ENCODE measurements at places on chromosomes 3 and 15.

GRCh38 chr15:49988766-49989165 is 130.3 kb downstream of the ATP8B4 start:
- DNase-seq, result no peak

- DNase-seq, result peak; percentile 9
Observed at GRCh38 chr3:118772547-118773011, 262.1 kb downstream of the IGSF11 start.

GRCh38 chr3:31307131-31307785 is 225.5 kb upstream of the STT3B start:
- no peak for DNase-seq

DNA sequence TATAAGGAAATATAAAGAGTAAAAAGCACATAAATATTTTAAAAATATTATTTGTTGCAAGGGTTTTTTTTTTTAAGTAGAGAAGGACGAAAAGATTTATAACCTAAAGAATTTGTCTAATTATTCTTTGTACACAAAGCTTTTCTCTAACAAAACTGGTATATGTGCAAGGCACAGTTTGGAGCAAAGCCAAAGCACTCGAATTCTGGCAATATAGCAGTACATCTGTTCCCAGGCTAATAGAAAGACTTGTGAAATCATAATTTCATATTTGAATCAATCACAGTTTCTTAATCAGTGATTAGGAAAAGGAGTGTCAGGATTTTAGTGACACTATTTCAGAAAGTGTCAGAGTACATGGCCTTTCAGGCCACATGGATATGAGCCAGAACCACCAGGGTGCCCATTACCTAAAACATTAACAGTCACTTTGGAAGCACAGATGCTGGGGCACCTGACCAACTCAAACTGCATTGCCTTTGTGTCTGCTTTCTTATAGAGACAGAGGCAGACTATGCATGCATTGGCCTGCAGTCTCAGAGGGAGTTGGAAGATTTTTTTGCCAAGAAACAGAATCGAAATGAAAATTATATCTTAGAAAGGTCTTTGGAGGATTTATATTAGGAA is 651.8 kb upstream of the SGO1 start:
- DNase-seq, result no peak

DNA sequence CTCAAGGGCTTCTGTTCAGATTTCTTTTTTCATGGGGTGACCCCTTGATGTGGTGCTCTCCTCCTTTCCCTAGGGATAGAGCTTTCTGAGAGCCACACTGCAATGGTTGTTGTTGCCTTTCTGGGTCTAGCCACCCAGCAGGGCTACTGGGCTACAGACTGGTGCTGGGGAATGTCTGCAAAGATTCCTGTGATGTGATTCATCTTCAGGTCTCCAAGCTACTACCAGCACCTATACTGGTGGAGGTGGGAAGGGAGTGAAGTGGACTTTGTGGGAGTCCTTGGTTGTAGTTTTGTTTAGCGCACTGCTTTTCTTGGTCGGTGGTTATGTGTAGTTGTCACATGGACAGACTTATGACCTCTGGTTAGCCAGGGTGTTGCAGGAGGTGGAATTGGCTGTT is 392.3 kb upstream of the CNTN6 start:
- DNase-seq, result no peak

- no peak for DNase-seq
Observed at GRCh38 chr15:32872621-32873283, 154.9 kb downstream of the GREM1 start.

DNA sequence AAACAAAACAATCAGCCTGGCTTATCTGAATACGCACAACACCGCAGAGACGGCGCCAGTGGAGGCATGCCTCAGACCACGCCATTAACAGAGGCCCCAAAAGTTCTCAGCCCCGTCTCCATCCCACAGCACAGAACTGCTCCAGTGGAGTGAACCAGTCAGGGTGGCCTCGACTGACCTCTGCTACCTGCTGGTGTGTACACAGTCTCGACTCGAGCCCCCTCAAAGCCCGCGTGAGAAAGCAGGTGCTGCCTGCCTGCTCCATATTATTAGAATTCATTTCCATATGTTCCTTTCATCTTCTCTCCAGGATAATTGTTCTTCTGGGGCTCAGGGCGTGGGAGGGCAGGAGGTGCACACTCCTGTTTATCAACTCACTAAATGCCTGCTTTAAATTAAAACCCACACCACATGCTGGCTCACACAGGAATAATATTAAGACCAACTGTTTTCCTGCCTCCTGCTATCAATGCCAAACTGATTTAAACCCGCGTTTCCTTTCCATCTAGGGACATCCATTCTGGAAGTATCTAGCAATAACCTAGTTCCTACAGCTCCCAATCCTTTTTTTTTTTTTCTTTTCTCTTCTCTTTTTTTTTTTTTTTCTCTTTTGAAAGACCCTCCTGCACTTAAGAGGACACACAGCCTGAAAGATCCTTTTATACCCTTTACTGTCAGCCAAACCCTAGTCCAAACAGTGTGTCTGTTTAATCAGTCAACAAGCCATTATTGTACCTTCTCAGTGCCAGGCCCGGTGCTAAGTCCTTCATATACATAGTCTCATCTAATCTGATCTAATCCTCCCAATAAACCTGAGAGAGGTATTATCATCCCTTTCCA is 101.2 kb downstream of the TLE3 start:
- DNase-seq, result no peak

DNA sequence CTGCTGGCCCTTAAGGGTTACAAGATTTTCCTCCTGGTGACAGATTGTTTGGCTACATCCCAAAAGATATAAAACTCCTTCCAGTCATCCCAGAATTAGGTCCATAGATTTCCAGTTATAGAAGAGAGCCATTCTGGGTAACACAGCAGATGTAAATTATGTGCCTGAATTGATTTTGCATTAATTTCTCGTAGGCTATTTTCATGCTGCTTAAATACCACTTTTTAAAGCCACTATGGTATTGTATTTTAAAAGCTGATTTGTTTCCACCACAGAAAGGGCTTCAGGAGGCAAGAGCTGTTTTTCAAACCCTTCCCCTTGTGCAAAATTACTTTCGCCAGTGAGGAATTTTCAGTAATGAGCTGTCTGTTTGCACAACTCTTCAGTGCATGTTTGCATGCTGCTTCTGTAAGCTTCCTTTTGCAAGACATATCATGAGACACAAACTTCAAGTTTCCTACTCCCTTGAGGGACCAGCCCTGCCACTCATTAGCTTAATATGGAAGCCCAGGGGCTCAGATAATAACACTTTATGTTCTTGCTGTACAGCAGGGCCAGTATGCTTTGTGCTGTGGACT is 105.4 kb upstream of the TNIK start:
- DNase-seq, result no peak

- DNase-seq, result no peak
Observed at GRCh38 chr3:61804782-61805181, 243.4 kb downstream of the PTPRG start.

DNA sequence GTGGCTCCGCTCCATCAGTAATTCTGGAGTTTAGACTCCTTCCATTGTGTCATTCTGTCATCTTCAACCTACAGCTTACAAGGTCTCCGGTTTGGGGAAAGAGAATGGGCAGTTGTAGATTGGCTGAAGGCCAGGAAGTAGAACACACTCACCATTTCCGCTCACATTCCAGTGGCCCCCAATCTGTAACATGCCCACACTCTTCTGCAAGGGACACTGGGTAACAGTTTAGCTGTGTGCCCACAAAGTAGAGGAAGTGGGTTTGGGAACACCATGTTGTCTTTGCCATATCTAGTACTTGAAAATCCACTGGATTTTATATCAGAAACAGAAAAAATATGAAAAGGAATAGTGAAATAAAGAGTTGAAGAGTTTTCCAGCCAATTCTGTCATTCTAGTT is 153.5 kb downstream of the SV2B start:
- no peak for DNase-seq

GRCh38 chr3:100517276-100517675 is 24.9 kb downstream of the TMEM45A start:
- DNase-seq, result no peak

- no peak for DNase-seq
Observed at GRCh38 chr3:118229196-118229595, 805.5 kb downstream of the IGSF11 start.

- DNase-seq, result peak; percentile 41
Observed at GRCh38 chr3:46504789-46505188, 7.0 kb downstream of the RTP3 start.

- DNase-seq, result no peak
Observed at GRCh38 chr3:34132069-34132692, 333.8 kb downstream of the PDCD6IP start.

GRCh38 chr3:124352149-124352539 is 360.2 kb upstream of the ROPN1 start:
- DNase-seq, result no peak

DNA sequence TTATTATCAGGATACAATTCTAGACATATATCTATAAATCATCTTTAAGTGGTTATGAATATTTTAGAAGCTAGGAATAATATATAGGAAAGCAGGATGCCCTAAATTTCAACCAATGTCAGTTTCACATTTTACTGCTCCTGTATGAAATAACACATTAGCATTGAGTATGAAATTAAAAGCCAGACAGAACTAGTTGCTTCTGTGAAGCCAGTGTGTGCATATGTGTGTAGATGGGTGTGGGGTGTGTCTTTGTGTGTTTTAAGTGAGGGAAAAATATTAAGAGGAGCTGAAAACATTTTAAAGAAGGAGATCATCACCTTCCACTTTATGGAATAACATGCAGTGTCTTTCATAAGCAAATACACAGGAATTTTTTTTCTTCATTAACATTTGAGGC is 271.4 kb upstream of the RORA start:
- DNase-seq, result no peak

GRCh38 chr3:51718547-51719409 is 11.9 kb downstream of the GRM2 start:
- DNase-seq, result peak; percentile 83

DNA sequence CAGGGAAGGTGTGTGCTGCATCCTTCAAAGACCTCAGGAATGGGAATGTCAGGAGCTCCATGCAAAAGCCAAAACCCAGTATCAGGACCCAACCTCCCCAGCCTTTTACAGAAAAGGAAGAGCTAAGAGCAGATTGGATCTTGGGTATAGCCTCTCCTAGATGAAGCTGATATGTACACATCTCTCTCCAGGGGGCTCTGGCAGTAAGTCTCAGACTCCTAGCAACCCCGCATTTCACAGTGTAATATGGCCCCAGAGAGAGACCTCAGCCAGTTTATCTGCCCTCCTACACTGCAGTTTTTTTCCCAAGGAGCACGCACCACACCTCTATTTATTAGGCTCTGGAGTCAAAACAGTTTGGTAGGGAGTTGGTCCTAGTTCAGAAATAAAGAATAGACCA is 88.2 kb downstream of the RBPMS2 start:
- no peak for DNase-seq

Measured in activated CD4-positive, alpha-beta memory T cell treated with anti-CD3 and anti-CD28 coated beads for 36 hours (primary cell).